ENCODE measurements at places on chromosomes 7 and 10.

GRCh38 chr7:2072042-2072441 is 160.7 kb downstream of the MAD1L1 start:
- DNase-seq = no peak

DNA sequence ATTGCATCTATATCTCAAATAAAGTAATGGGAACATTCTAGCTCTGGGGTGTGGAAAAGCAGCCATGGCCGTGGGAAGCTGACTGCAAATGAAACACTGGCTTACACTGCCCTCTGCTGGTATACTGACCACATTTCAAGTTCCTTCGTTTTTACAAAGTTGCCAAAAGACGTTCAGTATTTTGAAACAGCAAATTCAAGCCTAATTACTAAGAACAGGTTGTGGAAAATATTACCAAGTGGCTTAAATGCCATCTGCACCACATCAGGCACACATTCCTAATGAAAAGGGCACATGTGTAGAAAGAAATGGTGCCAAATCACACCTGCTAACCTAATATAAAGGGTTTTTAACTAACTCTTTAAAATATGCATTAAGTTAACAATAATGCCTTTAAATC is 83.9 kb downstream of the JAZF1 start:
- peak; percentile 53 for DNase-seq

GRCh38 chr7:85516675-85517074 is 329.8 kb upstream of the SEMA3D start:
- DNase-seq = no peak

- no peak for DNase-seq
These were observed 197.1 kb upstream of the STK17A start for GRCh38 chr7:43385856-43386255.

DNA sequence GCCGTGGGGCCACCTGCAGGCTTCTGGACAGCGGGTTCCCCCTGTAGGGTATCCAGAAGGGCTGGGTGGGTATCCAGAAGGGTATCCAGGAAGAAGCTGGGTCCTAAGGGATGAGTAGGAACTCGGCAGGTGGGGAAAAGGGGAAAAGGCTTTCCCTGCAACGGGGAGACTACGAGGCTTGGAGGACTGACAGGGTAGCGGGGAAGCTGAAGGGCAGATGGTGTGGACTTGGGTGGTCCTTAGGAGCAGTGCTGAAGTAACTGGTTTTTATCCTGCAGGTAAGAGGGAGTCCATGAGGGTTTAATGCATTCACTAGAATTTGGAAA is 525 bp downstream of the UBE2D4 start:
- no peak for DNase-seq

DNA sequence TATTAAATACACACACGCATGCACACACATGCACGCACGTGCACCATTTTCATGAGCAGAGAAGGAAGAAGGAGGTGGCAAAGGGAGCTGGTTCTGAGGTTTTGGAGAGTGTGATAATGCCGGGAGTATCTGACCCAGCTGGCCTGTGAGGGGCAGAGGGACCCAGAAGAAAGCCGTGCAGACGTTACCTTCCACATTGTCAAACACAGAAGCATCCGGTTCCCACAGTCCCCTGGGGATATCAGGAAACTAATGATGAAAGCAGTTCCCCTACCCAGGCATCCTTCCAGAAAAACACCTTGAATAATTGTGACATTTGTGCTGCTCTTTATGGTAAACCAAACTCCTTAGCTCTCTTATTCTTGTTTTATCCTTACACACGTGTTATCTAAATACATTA is 85.7 kb upstream of the FAM180A start:
- DNase-seq = no peak
